Activated CD4-positive, alpha-beta T cell treated with anti-CD3 and anti-CD28 coated beads, Interleukin-2, amount 50 U/mL, for 48 hours (primary cell): ENCODE measurements at places on chromosomes 5 and 9.

GRCh38 chr5:28313321-28313951 lies 1275.0 kb upstream of the CDH9 start:
- no peak for DNase-seq

DNA sequence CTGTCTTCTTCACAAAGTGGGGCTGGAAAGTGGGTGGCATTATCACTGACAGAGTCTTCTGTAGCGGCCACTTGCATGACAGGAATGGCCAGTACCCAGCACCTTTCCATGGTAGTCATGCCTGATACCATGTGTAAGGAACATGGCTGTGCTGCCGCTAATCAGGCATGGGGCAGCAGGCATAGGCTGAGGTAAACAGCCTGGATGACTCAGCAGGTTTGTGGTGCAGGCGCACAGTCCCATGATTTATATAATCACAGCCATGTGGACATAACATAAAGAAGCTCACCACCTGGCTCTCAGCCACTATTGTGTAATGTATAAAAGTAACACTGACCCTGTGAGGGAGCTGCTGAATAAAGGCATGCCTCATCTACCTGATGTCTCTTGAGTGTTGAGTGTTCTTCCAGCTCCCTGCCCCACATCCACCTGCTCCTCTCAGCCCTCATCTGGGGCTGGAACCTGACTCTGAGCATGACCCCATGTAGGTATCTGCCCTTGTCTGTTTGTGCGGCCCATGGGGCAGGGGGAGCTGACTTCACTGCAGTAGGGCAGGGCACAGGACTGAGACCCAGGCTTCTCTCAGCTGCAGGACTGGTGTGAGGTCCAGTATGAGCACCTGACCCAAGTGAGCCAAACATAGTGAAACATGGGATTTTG lies 13.2 kb upstream of the ICE1 start:
- peak; percentile 3 for DNase-seq

- DNase-seq = peak; percentile 37
Measured at GRCh38 chr5:52989781-52990527, 802 bp downstream of the ITGA2 start.

DNA sequence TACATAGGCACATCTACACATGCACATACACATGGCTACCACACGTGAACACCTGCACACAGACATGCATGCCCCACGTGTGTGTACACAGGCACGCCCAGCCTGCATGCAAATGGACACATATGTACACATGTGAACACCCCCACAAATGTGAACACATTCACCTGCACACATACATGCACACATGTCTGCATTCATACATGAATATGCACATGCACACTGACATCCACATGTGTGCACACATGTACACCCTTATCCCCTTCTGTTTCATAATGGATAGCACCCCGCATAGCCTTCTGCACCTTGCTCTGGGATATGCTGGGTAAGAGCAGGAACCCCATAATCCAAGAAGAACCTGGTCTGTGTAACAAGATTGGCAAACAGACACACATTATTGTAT lies 66.2 kb downstream of the WNK2 start:
- DNase-seq = no peak

DNA sequence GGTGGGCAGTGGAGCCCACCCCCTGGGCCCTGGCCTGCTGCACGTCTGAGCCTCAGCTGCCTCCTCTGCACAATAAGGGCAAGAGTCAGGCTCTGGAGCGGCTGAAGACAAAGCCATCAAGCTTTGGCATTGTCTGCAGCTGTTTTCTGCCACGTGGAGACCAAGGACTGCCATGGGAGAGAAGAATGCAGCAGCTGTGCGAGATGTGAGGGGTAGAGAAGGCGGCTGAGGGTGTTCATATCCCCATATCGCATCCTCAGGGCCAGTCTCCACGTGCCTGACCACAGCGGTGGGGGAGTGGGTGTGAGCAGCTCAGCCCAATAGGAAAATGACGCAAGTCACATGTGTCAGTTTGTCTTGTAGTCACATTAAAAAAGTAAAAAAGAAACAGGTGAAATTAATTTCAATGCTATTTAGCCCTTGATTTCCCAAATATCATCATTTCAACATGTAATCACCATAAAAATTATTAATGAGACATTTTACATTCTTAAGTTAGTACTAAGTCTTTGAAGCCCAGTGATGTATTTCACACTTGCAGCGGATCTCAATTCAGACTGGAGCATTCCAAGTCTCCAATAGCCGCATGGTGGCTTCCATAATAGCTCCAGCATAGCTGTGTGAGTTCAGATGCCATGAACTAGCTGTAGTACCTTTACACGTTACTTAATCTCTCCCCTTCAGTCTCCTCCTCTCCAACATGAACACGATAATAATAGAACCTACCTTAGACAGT lies 6.6 kb downstream of the C1QTNF2 start:
- DNase-seq = no peak
